Kidney (tissue), 22 donors: ENCODE measurements at places on chromosomes 6 and 20. TPM values are rescaled to one million over a fixed set of nuclear protein-coding genes. Genes with fewer than 3 reads are reported as not detected.

DNA sequence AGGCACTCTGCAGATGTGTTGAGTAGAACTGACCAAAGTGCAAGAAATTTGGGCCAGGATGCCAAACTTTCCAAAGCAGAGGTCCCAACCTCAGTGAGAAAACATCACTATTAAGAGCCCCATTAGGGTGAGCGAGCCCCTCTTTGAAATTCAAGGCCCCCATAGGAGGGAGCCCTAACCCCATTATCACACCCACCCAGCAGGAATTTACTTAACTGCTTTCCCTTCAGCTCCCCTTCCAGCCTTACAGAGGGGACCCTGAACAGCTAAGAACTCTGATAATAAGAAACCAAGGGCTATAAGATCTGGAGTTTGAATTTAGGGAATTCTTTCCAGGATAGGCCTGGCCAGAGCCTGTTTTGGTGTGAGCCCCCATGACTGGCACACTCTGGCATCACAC lies 130.6 kb downstream of the NFATC2 start:
- H3K36me3 ChIP-seq: no peaks in the 10 kb centered on the region
- H3K27me3 ChIP-seq: no peaks in the 10 kb centered on the region
- no peak overlapping the region for H3K4me3 ChIP-seq
- peak; percentile 27 for DNase-seq
- peaks cover 2% of the 10 kb centered on the region for H3K4me1 ChIP-seq

DNA sequence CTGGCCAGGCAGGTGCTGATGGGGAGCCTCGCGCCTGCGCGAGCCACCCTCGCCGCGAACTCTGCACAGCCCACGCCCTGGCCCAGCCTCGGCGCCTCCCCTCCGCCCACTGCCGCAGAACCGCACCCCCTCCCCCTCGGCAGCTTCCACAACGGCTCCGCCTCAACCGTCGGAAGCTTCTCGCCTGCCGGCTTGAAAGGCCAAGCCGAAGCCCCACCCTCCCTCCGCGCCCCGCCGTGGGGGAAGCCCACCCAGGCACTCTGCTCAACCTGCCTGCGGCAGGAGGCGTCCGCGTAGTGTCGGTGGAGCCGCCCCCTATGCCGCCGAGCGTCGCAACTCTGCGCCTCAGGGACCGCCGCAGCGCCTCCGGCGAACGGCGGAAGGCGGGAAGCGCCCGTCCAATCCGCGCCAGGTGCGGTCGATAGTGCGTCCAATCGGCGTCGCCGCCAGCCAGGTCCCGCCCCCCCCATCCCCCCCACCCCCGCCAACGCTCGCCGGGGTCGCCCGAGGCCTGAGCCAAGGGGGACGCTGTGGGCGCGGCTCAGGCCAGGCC lies at the start of gene SYCP2:
Gene SYCP2 (minus strand): TSS at position 342 of the 553 bp plus-strand sequence. CDS start 11,224 bp downstream, outside the sequence.
- no peaks in the 10 kb centered on the region for H3K36me3 ChIP-seq
- no peaks in the 10 kb centered on the region for H3K27me3 ChIP-seq

GRCh38 chr20:47346172-47346571 lies 10.3 kb downstream of the ZMYND8 start:
- peaks cover 36% of the 10 kb centered on the region for H3K4me1 ChIP-seq
- no peaks in the 10 kb centered on the region for H3K36me3 ChIP-seq
- no peak overlapping the region for H3K4me3 ChIP-seq
- H3K27ac ChIP-seq: no peak overlapping the region
- no peak for DNase-seq
- no peaks in the 10 kb centered on the region for H3K27me3 ChIP-seq

DNA sequence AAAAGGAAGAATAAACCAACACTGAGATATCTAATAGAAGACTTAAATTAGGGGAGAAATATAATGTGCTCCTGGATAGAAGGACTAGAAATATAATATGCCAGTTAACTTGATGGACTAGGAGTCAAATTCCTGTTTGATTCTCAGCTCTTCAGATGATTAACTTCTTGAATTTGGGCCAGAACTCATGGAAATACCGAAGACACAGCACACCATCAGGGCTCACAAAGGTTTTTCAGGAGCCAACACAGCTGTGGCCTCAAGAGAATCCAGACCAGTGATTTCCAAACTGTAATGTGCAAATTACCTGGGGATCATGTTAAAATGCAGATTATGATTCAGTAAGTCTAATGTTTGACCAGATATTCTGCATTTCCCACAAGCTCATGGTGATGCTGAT lies 33.8 kb upstream of the LRRC1 start:
- H3K27me3 ChIP-seq: no peaks in the 10 kb centered on the region
- H3K4me1 ChIP-seq: no peaks in the 10 kb centered on the region
- no peak overlapping the region for H3K4me3 ChIP-seq
- no peak for DNase-seq
- H3K27ac ChIP-seq: no peak overlapping the region

KCNK15 gene
- total RNA-seq: 11.7 TPM

GABRR1 gene
- not detected for total RNA-seq

IP6K3 gene
- 0.47 TPM for total RNA-seq
